Endothelial cell (in vitro differentiated cells): ENCODE measurements at places on chromosomes 12 and 14.

- DNase-seq: no peak
Observed at GRCh38 chr12:132471011-132471857, 18.7 kb upstream of the FBRSL1 start.

DNA sequence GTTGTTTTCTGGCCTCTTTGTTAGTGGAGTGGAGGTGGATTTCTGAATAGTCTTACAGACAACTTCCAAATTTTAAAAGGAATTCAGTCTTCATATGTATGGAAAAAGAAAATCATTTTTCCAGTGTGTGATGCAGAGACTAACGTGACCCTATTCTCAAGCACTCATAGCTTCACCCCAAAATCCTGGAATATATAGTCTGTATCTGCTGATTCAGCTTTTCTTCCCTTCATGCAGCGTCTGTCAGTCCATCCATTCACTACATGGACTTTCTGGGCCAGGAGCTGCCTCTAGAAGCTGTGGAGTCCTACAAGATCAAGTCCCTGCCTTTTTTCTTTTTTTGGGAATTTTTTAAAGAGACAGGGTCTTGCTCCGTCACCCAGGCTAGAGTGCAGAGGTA lies 23.8 kb downstream of the KLC1 start:
- no peak for DNase-seq

GRCh38 chr12:1840981-1841425 lies 20.6 kb downstream of the LRTM2 start:
- no peak for DNase-seq

DNA sequence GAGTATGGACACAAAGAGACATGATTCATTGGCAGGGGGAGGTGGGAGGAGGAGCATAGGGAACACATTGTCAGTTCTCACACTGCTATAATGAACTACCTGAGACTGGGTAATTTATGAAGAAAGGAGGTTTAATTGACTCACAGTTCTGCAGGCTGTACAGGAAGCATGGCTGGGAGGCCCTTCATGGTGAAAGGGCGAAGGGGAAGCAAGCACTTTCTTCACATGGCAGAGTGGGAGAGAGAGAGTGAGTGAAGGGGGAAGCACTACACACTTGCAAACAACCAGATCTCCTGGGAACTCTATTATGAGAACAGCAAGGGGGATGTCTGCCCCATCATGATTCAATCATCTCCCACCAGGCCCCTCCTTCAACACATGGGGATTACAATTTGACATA lies 391.8 kb downstream of the BMP4 start:
- no peak for DNase-seq

DNA sequence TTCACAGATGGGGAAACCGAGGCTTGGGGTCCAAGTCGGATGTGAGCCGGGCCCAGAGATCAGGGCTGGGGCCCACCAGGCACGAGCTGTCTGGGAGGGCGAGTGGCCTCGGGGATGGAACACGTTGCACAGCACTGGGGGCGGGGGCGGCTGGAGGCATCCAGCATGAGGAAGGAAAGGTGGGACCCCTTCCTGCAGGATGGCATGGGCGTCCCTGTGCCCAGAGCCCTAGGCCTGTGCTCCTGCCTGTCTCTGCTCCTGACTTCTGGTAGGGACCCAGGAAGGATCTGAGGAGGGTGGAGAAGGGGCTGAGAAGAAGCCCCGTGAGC lies 183.4 kb downstream of the KIF26A start:
- no peak for DNase-seq

DNA sequence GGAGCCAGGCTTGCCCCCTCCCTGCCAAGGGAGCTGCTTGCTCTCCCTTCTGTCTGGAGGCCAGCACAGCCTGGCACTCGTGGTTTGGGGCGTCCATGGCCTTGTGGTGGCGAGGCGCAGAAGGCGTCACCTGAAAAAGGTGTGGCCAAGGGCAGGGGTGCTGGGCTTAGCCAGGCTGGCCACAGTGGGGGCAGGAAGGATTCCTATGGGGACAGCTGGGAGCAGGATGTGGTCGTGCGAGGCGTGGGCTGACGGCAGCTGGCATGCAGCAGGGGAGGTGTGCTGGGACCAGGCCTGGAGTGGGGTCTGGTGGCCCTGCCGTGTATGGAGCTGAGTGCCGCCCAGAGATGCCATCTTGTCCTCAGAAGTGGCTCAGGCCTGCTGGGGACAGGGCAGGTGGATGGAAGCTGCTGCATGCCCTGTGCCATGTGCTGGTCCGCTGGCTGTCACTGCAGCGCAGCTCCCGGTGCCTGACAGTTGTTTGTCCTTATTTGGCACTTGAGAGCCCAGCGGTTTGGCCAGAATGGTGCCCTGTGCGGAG lies 30.0 kb downstream of the SH2B3 start:
- DNase-seq: peak; percentile 4

- peak; percentile 94 for DNase-seq
Observed at GRCh38 chr12:6278439-6279255, 31.8 kb upstream of the PLEKHG6 start.

- DNase-seq: no peak
Observed at GRCh38 chr12:87812030-87812429, 217.2 kb downstream of the C12orf50 start.

- peak; percentile 34 for DNase-seq
Observed at GRCh38 chr14:53152184-53152886, 788 bp downstream of the DDHD1 start.

DNA sequence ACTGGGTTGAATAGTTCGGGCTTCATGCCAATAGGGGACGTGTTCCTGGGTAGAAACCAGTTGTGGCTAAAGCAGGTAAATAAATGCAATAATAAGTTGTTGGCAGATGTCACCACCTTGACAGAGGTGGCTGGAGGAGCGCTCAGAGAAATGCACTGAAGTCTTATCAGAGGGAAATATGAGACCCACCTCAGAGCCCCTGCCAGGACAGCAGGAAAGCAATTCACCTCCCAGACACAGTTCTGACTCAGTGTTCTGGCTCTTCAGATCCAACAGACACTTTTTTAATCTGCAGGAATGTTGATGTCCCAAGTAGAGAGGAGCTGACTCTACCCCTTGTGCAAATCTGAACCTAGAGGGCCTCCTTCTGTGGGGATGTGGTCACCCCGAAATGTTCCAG lies 687.1 kb upstream of the FBXO33 start:
- no peak for DNase-seq

DNA sequence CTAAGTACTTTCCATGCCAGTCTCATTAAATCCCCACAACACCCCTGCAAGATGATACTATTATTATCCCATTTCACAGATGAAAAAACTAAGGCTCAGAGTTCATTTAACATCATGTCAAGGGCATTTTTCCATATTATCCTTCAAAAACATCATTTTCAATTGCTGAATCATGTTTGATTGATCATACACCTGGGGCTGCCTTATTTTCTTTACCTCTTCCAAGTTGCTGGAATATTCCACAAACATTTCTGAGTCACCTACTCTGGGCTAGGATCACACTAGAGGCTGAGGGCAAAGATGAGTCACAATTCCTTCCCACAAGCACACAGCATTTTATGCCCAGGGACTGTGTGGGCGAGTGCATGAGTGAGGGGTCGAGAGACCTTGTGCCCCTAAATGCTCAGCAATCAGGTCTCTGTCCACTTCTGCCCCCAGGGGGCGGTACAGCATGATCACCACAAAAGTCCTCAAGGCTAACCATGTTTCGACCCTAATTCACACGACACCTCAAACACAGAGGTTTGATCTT lies 14.1 kb upstream of the TMEM119 start:
- peak; percentile 68 for DNase-seq

DNA sequence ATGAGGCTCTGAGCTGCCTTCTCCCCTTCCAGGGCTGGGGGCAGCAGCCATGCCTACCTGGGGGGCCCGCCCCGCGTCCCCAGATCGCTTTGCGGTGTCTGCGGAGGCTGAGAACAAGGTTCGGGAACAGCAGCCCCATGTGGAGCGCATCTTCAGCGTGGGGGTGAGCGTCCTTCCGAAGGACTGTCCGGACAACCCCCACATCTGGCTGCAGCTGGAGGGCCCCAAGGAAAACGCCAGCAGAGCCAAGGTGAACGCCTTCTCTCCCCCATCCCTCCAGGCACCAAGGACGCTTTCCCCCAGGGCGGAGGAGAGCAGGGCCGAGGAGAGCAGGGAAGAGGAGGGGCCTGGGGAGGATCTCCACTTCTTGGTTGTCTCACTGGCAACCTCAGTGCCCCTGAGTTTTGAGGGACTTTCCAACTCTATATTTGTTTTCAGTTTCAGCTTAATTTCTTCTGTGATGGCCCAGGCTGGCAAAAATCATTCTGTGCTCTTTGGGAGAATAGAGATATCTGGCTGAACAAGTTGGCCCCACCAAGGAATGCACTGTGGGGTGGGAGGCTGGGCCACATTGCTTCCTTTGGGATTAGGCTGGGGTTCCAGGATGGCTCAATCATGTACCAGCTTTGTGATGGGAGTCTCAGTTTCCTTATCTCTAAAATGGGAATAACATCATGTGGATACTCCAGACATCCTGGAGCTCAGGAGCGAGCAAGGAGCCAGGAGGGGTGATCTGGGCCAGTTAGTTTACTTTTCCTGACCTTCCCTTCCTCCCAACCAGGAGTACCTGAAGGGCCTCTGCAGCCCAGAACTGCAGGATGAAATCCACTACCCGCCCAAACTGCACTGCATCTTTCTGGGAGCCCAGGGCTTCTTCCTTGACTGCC lies 1.2 kb downstream of the KHNYN start:
- no peak for DNase-seq

DNA sequence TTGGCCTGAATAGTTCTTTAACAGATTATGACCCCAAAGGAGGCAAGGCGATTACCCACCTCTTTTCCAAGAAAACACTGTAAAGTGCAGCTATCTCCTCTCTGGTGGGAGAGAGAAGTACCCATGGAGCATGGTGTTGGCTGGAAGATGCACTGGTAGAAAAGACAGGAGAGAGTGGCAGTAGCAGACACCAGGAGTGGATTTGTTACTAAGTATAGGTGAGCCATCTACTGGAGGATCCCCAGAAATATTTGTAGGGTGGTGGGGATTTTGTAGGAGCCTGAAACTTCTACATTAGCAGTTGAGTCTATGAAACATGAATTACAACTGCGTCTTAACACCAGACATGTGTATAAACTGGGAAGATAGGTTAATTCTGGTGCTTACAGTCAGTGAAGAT lies 148.0 kb downstream of the SLC38A4 start:
- no peak for DNase-seq

DNA sequence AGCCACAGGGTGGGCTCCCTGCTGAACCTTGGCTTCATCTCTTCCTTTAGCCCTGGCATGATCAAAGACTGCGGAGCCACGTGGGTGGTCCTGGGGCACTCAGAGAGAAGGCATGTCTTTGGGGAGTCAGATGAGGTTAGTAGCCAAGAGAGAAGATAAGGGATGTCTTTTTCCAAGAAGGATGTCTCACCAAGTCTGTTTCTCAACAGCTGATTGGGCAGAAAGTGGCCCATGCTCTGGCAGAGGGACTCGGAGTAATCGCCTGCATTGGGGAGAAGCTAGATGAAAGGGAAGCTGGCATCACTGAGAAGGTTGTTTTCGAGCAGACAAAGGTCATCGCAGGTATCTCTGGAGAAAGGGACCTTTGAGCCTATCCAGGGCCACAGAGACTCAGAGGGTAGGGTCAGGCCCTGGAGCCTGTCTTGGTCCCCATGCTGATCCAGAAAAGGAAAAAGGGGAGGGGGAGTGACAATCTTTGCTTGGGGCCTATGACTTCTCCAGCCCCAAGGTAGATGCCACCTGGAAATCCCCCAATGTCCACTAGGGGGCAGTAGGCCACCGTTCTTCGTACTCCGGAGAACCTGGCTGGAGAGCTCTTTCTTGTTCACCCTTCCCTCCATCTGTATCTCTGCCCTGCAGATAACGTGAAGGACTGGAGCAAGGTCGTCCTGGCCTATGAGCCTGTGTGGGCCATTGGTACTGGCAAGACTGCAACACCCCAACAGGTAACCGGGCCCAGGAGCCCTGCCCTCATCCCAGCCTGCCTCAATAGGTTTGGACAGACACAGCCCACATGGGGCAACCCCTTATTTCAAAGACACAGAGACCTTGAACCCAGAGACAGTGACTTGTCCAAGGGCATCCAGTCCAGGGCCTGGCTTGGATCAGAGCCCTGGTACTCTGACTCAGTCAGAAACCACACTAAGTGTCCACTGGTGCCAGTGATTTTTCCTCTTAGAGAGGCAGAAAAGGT lies 2.0 kb downstream of the TPI1 start:
- peak; percentile 86 for DNase-seq

DNA sequence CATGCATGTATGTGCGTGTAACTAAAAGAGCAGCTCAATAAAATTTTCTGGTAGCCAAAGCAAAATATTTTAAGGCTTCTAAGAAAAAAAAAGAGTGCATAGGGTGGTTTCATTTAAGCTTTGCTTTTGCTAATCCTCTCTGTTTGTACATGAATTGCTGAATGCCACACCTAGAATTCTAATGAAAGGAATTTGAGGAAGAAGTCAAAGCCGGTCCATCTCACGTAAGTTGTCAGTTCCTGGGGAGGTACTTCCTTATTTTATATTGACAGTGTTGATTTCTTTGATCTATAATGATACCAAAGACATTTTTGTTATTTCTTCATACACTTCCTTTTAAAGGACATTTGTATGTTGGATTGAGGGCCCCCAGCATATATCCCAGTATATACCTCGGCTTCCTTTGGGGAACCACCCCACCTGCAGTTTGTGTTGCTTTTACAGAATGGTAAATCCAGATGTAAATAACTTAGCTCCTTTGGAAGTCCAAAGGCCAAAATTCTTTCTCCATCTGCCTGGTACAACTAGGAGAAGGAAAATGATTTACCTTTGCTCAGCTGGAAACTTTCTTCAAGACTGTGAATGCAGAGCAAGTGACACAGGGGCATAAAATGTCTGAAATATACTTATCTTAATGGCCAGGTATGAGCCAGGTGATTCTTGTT lies 420.9 kb upstream of the ATP2B1 start:
- DNase-seq: no peak

DNA sequence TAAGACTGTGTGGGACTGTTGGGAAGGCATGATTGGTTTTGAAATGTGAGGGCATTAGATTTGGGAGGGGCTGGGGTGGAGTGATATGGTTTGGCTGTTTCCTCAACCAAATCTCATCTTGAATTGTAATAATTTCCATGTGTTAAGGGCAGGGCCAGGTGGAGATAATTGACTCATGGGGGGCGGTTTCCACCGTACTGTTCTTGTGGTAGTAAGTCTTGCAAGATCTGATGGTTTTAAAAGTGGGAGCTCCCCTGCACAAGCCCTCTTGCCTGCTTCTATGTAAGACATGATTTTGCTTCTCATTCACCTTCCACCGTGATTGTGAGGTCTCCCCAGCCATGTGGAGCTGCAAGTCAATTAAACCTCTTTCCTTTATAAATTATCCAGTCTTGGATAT lies 76.6 kb upstream of the PPFIA2 start:
- DNase-seq: no peak
